ENCODE measurements at places on chromosomes 3 and 15.

GRCh38 chr3:143700431-143700975 lies 147.8 kb downstream of the SLC9A9 start:
- DNase-seq: no peak

DNA sequence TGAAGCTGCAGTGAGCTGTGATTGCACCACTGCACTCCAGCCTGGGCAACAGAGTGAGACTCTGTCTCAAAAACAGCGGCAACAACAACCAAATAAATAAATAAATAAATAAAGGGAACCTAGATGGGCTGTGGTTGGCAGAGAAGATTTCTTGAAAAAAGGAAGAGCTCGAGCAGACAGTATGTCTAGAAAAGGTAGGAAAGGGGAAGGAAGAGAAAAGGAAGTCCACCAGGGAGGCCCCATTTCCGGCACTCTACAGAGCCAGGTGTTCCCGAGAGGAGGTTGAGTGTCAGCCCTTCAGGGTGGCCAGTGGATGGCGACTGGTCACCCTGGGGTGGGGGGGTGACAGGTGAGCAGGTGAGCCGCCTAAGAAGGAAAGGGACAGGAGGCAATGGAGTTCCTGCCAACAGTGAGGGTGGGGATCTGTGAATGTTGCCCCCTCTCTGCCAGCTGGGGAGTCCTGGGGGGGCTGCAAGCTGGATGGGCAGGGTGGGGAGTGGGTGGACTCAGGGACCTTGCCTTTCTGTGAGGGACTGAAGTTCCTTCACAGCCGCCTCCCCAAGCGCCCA lies 14.8 kb downstream of the PAQR5 start:
- DNase-seq: no peak

GRCh38 chr3:66320390-66320789 lies 99.6 kb downstream of the SLC25A26 start:
- DNase-seq: no peak

GRCh38 chr3:130085881-130086280 lies 4.2 kb downstream of the ALG1L2 start:
- no peak for DNase-seq

GRCh38 chr3:177284383-177284881 lies 87.2 kb upstream of the TBL1XR1 start:
- DNase-seq: no peak

DNA sequence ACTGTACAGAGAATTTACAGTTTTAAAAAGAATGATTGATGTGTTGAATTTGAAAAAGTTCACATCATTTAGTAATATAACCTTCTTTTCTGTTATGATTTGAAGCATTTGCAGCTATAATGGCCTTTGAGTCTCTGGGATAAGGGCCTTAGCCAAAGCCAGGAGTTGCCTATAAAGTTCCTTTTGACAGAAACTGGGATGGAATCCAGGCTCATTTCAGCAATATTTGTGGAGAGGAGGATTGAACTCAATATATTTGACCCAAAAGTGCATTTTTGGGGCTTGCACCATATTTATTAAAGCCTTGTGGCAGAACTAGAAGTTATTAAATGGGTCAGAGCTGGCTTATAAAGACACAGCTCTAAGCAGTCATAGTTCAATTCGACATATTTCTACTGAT lies 348.7 kb upstream of the EPHA3 start:
- no peak for DNase-seq

DNA sequence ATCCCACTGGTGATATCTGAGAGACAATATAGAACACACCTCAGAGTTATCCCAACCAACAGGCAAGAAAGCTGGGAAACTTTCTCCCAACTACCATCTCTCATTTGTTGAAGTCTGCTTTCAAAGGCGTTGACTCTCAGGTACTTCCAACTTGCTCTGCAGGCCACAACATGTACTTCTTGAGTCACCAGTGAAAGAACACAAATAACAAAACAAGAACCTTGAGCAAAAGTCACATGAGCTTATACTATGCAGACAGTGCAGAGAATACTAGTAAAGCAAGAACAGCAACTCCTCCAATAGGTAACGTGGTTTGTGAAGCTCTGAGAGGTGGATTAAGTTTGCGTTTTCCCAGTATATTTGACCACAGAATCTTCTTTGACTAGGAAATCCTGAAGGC lies 20.6 kb downstream of the SNTN start:
- no peak for DNase-seq

- DNase-seq: no peak
Measured at GRCh38 chr3:181631901-181632300, 79.8 kb upstream of the SOX2 start.

DNA sequence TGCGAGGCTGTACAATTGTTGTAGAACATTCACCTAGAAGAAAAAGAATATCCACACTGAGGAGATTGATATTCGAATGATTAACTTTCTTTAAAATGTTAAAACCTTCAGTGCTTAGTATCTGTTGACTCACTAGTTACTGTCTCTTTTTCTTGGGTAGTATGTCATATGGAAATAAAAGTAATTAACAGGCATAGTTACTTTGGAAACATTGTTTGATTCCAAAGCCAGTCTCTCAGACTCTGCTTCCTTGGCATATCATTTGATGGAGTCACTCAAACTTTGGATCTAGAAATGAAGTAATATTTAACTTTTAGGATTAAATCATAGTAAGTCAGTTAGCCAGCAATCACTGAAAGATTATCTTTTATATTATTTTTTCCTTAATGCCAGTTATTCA lies 63.4 kb downstream of the MAP2K5 start:
- no peak for DNase-seq

GRCh38 chr15:57337868-57338411 lies 38.4 kb upstream of the CGNL1 start:
- no peak for DNase-seq

- DNase-seq: no peak
Measured at GRCh38 chr3:134260987-134261386, 10.3 kb upstream of the RYK start.

DNA sequence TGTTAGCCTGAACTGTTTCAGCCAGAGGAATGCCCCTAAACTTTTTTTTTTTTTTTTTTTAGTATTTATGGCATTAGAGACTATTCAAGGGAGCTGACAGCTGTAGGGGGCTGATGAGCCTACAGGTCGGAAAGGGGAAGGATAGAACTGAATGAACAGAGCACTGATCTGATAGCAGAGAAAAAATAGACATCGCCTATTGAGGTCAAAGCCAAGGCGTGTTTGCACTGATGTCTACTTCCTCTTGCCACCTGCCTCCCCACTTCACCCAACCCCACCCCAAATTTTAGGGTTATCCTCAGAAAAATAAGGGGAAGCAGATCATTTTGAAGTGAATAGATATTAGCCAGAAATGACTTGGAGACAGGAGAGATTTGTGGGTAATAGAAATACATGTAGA lies 3.0 kb upstream of the ZMAT3 start:
- no peak for DNase-seq

- DNase-seq: no peak
Measured at GRCh38 chr3:153927107-153927506, 194.1 kb upstream of the ARHGEF26 start.

GRCh38 chr3:43087249-43087776 lies 18.6 kb downstream of the POMGNT2 start:
- DNase-seq: no peak

- no peak for DNase-seq
Measured at GRCh38 chr15:63441266-63441665, 59.6 kb upstream of the CA12 start.

GRCh38 chr3:13006216-13006990 lies 66.8 kb downstream of the IQSEC1 start:
- no peak for DNase-seq

- no peak for DNase-seq
Measured at GRCh38 chr3:103060242-103060641, 625.4 kb downstream of the ZPLD1 start.
